Astrocyte (in vitro differentiated cells and primary cell): ENCODE measurements at places on chromosomes 4 and X. TPM values are rescaled to one million over a fixed set of nuclear protein-coding genes. Genes with fewer than 3 reads are reported as not detected.

RHOXF1 gene
- not detected in 2 replicates for total RNA-seq

F8A1 gene
- total RNA-seq = 24.8 and 25.6 TPM in 2 replicates

SRD5A3 gene
- 39.5 and 43.8 TPM in 2 replicates for total RNA-seq

DNA sequence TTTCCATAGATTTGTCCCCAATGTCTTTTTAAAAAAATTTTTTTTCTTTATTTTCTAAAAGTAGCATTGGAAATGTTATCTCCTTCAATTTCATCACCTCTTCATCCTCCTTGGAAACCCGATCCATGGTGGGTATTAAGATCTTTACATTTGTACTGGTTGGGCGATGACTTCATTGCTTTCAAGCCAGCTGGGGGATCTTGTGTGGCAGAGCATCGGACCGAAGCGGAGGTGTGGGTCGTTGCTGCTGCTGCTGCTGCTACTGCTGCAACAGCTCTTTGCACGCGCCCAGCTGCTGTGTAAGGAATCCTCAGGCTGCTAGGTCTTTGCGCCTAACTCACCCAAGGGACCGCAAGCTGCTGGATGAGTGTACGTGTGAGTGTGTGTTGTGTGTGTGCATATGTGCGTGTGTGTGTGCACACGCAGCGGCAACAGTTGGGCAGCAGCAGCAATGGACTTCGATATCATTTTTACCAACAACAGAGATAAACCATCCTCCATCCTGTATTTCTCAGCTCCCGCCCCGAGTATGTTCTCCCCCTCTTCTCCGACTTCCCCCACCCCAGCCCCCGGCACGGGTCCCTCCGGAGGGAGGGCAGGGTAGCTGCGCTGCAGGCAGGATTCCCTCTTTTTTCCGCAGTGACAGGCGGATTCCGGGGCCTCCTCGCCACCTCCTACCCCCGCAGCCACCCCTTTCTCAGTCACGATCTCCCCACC, 768 bp upstream of the CDKL5 start:
- no peaks in the 10 kb centered on the region for H3K27me3 ChIP-seq
- DNase-seq = peak; percentile 31
- H3K4me1 ChIP-seq = peaks cover 3% of the 10 kb centered on the region
- H3K36me3 ChIP-seq = no peaks in the 10 kb centered on the region
- H3K4me3 ChIP-seq = peak overlapping the region; percentile 67

GRCh38 chrX:11189097-11189496, 78.0 kb downstream of the HCCS start:
- DNase-seq = no peak
- H3K4me1 ChIP-seq = peaks cover 5% of the 10 kb centered on the region
- H3K27me3 ChIP-seq = no peaks in the 10 kb centered on the region
- H3K36me3 ChIP-seq = no peaks in the 10 kb centered on the region
- no peak overlapping the region for H3K4me3 ChIP-seq

GRCh38 chr4:77731656-77732055, 87.5 kb downstream of the CNOT6L start:
- DNase-seq = no peak
- no peaks in the 10 kb centered on the region for H3K4me1 ChIP-seq
- no peak overlapping the region for H3K4me3 ChIP-seq
